ENCODE measurements at places on chromosomes 6 and 20.
A peak's percentile ranks its signal among the peaks of the same experiment; 100 is the strongest.

GRCh38 chr20:54015496-54015895, 54.9 kb downstream of the BCAS1 start:
- DNase-seq = no peak

GRCh38 chr6:158042245-158042798, 60.7 kb downstream of the SYNJ2 start:
- no peak for DNase-seq

DNA sequence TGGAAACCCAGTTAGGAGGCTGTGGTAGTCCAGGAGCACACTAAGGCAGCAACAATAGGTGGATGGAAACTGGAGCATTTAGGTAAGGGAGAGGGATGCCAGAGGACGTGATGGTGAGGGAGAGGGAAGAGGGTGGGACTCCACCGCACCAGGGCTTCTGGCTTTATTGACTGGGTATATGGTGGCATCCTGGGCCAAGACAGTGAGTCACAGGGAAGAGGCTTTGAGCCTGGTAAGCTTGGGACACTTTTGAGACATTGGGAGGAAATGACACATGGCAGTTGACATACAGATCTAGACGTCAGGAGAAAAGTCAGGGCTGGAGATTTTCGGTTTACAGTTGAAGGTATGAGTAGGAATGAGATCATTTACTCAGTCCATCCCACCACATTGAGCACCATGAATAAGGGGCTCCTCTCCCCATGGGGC, 14.9 kb downstream of the NT5E start:
- peak; percentile 54 for DNase-seq

- no peak for DNase-seq
Observed at GRCh38 chr6:42255050-42255449, 37.4 kb upstream of the MRPS10 start.

- DNase-seq = no peak
Observed at GRCh38 chr6:146543211-146543939, at the start of gene RAB32. RAB32 (plus strand) TSS chr6:146543833; CDS start chr6:146543872, 39 bp downstream.

GRCh38 chr6:24872779-24873178, 63.0 kb downstream of the RIPOR2 start:
- no peak for DNase-seq

- DNase-seq = no peak
Observed at GRCh38 chr6:146154197-146154596, 125.3 kb downstream of the GRM1 start.

GRCh38 chr6:125537090-125537489, 212.3 kb upstream of the HEY2 start:
- no peak for DNase-seq

DNA sequence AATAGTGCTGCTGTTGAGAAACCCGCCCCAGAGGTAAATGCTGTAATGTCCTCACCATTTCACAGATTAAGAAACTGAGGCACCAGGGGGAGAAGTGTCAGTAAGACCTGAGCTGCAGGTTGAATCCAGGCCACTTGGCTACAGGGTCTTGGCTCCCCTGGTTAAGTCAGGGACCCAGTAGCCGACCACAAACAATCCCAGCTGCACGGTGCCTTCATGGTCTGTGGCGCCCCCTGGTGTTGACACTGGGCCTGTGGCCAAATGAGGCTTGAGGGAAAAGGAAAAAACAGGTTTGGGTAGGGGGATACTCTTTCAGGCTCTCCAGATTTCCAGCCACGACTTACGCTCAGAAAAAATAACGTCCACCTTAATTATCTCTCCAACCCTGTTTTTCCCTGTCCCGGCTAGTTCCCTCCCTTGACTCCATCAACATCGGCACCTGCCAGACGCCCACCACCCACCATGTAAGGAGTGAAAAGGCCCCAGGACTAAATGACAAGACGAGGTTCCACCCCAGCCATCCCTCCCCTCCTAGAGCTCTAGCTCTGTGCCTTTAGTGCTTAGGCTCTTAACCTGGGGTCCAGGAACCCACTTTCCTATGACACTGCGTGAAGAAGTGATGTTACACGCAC, 47.7 kb upstream of the POLR1H start:
- peak; percentile 35 for DNase-seq

GRCh38 chr6:72748759-72749158, 126.9 kb downstream of the KCNQ5 start:
- no peak for DNase-seq

GRCh38 chr6:21840428-21840827, 246.9 kb downstream of the SOX4 start:
- no peak for DNase-seq

- DNase-seq = peak; percentile 44
Observed at GRCh38 chr6:24719125-24719971, at the start of gene C6orf62. C6orf62 (minus strand) TSS chr6:24719154; CDS start chr6:24718668, 486 bp downstream.

GRCh38 chr6:117951783-117952182, 44.7 kb downstream of the SLC35F1 start:
- no peak for DNase-seq

DNA sequence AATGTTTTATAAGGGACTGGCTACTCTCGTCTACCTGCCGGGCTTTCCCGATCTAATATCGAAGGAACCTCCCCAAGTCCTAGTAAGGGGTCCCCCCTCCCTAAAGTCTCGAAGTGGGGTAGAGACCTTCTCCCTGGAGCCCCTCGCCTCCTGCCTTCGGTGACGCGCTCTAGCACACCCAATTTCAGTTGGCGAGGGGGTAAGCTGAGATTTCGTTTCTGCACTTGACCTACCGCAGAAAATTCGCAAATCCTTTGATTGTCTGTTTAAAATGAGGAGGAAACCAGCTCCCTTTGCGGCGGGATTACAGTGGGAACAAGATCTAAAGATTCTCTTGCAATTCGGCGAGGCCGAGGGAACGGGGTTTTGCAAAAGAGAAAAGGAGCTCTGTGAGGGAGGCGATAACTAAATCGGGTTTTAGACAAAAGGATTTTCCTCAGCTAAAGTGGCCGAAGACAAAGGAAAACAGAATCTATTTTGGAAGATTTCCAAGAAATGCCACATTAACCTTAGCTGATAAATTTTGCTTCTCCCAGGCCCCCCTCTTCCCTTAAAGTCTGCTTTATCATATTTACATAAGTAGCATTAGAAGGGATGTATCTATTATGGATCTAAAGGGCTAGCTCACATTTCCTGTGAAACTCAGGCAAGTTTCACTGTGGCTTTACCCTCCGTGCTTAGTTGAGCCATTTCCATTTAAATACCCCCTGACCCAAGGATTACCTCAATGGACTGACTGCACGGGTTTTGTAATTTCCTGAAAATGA, 8.4 kb downstream of the SIM1 start:
- no peak for DNase-seq

- no peak for DNase-seq
Observed at GRCh38 chr6:157944983-157945931, 36.4 kb upstream of the SYNJ2 start.

GRCh38 chr6:98957450-98957849, 9.7 kb upstream of the FBXL4 start:
- DNase-seq = no peak

GRCh38 chr20:58182521-58183140, 45.8 kb downstream of the ANKRD60 start:
- no peak for DNase-seq
